ENCODE measurements at places on chromosomes 4 and X. TPM values are rescaled to one million over a fixed set of nuclear protein-coding genes. Genes with fewer than 3 reads are reported as not detected.
A peak's percentile ranks its signal among the peaks of the same experiment; 100 is the strongest.

GRCh38 chr4:970046-970745, 3.2 kb downstream of the DGKQ start:
- peak overlapping the region; percentile 8 for H3K27ac ChIP-seq
- H3K27me3 ChIP-seq, result no peaks in the 10 kb centered on the region
- no peaks in the 10 kb centered on the region for H3K36me3 ChIP-seq
- peaks cover 14% of the 10 kb centered on the region for H3K4me1 ChIP-seq
- no peak overlapping the region for H3K4me3 ChIP-seq
- DNase-seq, result peak; percentile 51

DNA sequence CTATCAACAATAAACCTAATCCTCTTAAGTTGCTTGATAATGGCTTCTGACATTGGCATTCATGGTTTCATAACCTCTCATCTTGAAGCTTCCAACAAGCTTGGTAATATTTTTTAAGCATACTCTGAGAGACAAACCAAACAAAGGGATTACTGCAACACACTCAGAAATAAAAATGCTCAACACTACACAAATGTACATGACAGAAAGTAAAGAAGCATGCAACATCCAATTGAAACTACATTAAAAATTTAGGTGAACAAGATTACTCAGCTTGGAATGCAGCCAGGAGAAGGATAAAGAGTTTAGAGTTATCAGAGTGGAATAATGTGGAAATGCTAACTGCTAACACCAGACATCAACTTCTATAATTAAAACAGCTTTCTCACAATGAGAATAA, 1136.6 kb upstream of the PABPC4L start:
- H3K36me3 ChIP-seq, result no peaks in the 10 kb centered on the region
- no peak overlapping the region for H3K4me3 ChIP-seq
- H3K27ac ChIP-seq, result no peak overlapping the region
- no peaks in the 10 kb centered on the region for H3K4me1 ChIP-seq

DNA sequence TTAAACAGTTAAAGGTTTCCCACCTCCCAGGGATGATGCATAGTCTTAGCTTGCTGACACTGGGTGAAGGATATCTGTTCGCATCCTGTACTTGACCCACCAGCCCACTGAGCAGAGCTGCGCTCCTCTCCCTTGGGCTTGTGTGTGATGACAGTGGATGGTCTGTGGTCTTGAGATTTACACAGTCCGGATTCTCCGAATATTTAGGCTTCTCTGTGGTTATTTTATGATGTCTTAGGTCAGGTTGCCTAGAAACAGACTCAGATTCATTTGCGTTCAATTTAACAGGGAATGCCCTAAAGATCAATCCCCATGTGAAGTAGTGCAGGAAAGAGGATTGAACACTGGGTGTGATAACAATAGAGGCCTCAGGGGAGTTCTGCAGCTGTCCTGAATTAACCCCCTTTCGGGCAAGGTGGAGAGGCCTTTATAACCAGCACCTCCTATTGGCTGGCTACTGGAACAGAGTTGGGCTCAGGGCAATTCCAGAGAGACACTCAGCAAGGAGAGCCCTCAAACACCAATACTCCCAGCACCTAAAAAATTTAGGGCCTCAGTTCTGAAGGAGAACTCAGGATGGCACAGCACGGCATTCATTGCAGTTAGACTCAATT, 653.2 kb upstream of the GALNT7 start:
- H3K36me3 ChIP-seq, result no peaks in the 10 kb centered on the region
- H3K4me3 ChIP-seq, result no peak overlapping the region
- H3K27ac ChIP-seq, result no peak overlapping the region
- DNase-seq, result no peak
- no peaks in the 10 kb centered on the region for H3K27me3 ChIP-seq
- no peaks in the 10 kb centered on the region for H3K4me1 ChIP-seq

The ADAM29 gene
- total RNA-seq, result not detected

- no peak for DNase-seq
- H3K4me3 ChIP-seq, result no peak overlapping the region
- H3K4me1 ChIP-seq, result no peaks in the 10 kb centered on the region
- H3K36me3 ChIP-seq, result no peaks in the 10 kb centered on the region
- peaks cover 56% of the 10 kb centered on the region for H3K27me3 ChIP-seq
Measured at GRCh38 chrX:11664211-11665167, 1.2 kb downstream of the ARHGAP6 start.

GRCh38 chr4:105060628-105061027, 86.0 kb upstream of the TET2 start:
- DNase-seq, result peak; percentile 65
- H3K27ac ChIP-seq, result peak overlapping the region; percentile 93
- peaks cover 11% of the 10 kb centered on the region for H3K27me3 ChIP-seq
- H3K4me1 ChIP-seq, result peaks cover 32% of the 10 kb centered on the region

DNA sequence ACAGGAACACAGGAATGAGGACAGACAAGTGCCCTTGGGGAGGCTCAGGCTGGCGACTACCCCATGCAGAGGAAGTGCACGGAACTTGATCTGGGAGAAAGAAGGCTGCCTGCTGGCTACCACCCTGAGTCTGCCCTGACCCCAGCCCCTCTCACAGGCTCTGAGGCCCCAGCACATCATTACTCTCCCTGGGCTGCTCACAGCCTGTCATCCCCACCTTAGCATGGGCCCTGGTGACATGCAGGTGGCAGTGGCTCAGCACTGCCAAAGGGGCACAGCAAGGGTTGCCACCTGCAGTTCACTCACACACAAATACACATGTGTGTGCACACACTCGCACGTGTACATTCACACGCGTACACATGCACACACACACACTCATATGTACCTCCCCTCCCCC, 26.1 kb upstream of the MAMLD1 start:
- peaks cover 1% of the 10 kb centered on the region for H3K36me3 ChIP-seq
- H3K27ac ChIP-seq, result no peak overlapping the region
- no peak overlapping the region for H3K4me3 ChIP-seq
- H3K27me3 ChIP-seq, result no peaks in the 10 kb centered on the region
- no peak for DNase-seq

The AFM gene
- not detected for total RNA-seq

GRCh38 chr4:112819729-112820128, 182.8 kb downstream of the LARP7 start:
- no peak overlapping the region for H3K27ac ChIP-seq
- H3K36me3 ChIP-seq, result no peaks in the 10 kb centered on the region
- DNase-seq, result no peak
- H3K4me3 ChIP-seq, result no peak overlapping the region
- H3K27me3 ChIP-seq, result peaks cover 20% of the 10 kb centered on the region

GRCh38 chr4:25310803-25311166, 1.8 kb upstream of the ZCCHC4 start:
- H3K27ac ChIP-seq, result no peak overlapping the region
- H3K36me3 ChIP-seq, result peaks cover 5% of the 10 kb centered on the region
- no peak overlapping the region for H3K4me3 ChIP-seq
- no peak for DNase-seq
- H3K27me3 ChIP-seq, result no peaks in the 10 kb centered on the region

Measured in activated CD8-positive, alpha-beta memory T cell treated with anti-CD3 and anti-CD28 coated beads, Interleukin-2, amount 10 ng/mL, durations not matched to agents 7 days and 5 days (primary cell).